T-cell (primary cell): ENCODE measurements at places on chromosomes 3 and 15.

DNA sequence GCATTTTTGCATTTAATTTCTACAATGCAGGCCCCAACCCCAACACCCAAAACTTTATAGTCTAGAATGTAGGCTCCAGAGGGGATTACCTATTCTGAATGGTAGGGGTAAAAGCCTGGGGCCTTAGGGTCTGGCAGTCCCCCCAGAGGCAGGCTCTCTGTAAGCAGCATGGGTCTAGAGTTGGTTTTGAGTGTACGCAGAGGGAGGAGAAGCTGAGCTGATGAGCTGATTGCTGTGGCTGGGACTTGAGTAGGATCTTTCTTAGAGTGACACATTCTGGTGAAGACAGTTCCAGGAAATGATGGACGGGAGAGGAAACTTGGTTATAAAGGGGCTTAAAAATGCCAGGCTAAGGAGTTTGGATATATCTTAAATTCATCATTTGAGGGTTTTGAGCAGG, 2.1 kb downstream of the LPP start:
- H3K4me1 ChIP-seq: peaks cover 38% of the 10 kb centered on the region
- DNase-seq: no peak
- no peak overlapping the region for H3K4me3 ChIP-seq
- no peak overlapping the region for H3K27ac ChIP-seq
- H3K36me3 ChIP-seq: no peaks in the 10 kb centered on the region

DNA sequence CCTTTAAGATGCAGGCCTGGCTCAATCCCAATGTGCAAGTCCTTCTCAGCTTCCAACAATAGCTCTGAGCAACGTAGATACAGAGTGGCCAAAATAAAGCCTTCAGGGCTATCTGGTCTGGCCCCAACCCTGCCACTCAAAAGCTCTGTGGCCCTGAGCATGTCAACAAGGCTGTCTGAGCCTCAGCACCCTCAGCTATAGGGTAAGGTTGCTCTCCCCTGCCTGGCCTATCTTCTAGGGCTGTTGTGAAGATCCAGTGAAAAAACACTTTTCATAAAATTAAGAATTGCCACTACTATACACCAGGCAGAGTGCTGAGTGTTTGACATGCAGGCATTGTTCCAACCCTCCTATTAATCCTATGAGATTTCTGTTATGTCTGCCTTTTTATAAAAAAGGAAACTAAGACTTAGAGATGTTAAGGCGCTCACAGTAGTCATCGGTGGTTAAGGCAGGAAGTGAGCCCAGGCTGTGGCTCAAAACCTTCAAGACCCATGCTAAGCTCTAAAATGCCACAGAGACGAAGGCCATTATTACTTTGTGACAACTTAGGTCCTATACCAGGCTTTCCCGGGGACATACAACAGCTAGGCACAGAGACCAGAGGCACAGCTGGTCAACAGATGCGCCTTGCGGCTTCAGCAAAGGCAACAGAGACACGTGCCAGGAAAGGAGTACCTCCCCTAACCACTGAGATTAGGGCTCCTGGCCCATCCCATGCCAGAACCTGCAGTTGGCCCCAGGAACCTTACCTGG, 5.1 kb downstream of the POLG start:
- no peak for DNase-seq
- no peaks in the 10 kb centered on the region for H3K27me3 ChIP-seq
- H3K4me3 ChIP-seq: peak overlapping the region; percentile 35
- peaks cover 36% of the 10 kb centered on the region for H3K36me3 ChIP-seq
- peaks cover 61% of the 10 kb centered on the region for H3K4me1 ChIP-seq
- peak overlapping the region; percentile 40 for H3K27ac ChIP-seq

GRCh38 chr15:98746375-98747155, 98.2 kb downstream of the IGF1R start:
- no peak overlapping the region for H3K4me3 ChIP-seq
- no peak for DNase-seq
- peaks cover 10% of the 10 kb centered on the region for H3K4me1 ChIP-seq

DNA sequence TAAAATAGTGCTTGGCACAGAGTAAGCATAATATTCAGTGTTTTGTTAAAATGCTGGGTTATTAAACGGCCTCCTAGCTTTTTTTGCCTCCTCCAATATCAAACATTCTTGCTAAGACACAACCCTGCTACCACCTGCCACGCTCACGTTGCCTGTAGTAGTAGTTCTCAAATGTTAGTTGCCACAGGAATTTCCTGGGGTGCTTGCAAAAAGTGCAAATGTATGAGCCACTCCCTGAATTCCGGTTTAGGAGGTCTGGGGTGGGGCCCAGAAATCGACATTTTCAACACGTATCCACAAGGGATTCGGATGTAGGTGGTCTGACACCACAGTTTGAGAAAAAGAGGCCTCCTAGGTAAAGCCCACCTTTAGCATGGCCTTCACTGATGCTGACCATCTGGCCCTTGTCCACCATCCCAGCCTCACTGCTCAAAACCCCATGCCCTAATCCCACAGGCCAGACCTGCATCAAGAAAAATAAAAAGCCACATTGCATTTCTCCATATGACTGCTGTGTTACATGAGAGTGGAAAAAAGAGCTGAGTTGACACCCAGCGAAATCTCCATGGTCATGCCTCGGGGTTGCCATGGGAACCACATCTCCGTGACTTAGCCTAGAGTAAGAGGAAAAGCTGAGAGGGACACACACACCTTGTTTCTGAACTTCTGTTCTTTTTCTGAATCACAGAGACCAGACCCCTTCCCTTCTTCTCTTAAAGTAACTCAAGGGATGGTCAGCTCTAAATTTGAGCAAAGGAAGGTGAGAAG, 116.4 kb upstream of the HES1 start:
- peaks cover under 1% of the 10 kb centered on the region for H3K4me1 ChIP-seq
- no peaks in the 10 kb centered on the region for H3K27me3 ChIP-seq
- no peak overlapping the region for H3K4me3 ChIP-seq
- DNase-seq: no peak
- no peaks in the 10 kb centered on the region for H3K36me3 ChIP-seq

- no peak for DNase-seq
- peaks cover 11% of the 10 kb centered on the region for H3K4me1 ChIP-seq
- peaks cover 6% of the 10 kb centered on the region for H3K27me3 ChIP-seq
- no peaks in the 10 kb centered on the region for H3K36me3 ChIP-seq
Observed at GRCh38 chr3:45065373-45065720, 39.2 kb downstream of the CLEC3B start.

DNA sequence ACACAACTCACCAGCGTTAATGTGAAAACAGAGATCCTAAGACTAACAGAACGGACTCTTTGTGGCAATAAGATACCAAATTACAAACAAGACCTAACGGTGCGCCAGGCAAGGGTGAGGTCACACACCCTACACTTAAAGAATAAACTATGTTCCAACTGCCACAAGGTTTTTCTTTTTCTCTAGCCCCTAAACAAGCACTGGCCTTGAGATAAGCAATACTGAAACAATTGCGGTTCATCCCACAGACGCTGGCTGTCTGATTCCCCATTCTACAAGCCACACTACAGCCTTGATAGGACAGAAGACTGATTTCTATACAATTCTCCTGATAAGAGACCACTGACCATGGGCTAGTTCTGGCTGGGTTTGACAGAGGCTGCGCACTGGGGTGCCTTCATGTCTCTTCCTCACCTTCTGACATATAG, 20.5 kb upstream of the LIMD1 start:
- no peak for DNase-seq
- no peak overlapping the region for H3K27ac ChIP-seq

- no peaks in the 10 kb centered on the region for H3K27me3 ChIP-seq
- H3K4me3 ChIP-seq: no peak overlapping the region
- H3K36me3 ChIP-seq: no peaks in the 10 kb centered on the region
- no peak overlapping the region for H3K27ac ChIP-seq
- no peaks in the 10 kb centered on the region for H3K4me1 ChIP-seq
Observed at GRCh38 chr3:31043184-31043819, 148.8 kb upstream of the GADL1 start.

DNA sequence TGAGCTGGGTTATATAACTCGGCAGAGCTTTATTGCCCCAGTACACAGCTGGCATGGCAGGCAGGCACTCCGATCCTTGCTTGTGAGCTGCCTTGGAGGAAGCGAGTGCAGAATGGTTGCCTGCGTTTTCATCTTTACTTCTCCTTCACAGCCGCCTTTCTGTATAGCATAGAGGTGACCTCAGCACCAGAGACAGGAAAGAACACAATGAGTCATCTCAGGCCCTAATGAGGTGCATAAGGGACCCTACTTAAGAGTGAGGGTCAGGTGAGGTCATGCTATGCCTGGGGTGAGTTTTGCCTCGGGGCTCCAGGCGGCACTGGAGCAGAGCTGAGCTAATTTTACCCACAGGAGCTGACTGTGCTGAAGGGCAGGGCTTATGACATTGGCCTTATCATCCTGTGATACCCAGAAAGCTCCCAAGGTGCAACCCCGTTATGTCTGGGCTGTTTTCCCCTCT, 43.5 kb downstream of the LPP start:
- H3K4me3 ChIP-seq: no peak overlapping the region
- H3K27me3 ChIP-seq: no peaks in the 10 kb centered on the region
- H3K36me3 ChIP-seq: no peaks in the 10 kb centered on the region

DNA sequence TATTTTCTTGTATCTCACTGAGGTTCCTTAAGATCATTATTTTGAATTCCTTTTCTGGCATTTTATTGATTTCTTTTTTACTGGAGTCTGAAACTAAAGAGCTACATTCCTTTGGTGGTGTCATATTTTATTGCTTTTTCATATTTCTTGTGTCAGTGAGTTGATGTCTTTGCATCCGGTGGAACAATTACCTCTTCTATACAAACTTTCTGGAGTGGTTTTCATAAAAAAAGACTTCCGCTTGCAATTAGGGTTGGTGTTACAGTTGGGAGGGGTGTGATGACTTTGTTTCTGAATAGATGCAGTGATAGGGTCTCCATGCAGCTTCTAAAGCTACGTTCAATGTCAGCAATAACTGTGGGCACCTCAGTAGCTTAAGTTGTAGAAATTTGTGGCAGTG, 181.7 kb downstream of the LPP start:
- no peak overlapping the region for H3K4me3 ChIP-seq
- no peak overlapping the region for H3K27ac ChIP-seq
- DNase-seq: no peak
- H3K36me3 ChIP-seq: no peaks in the 10 kb centered on the region
- peaks cover 7% of the 10 kb centered on the region for H3K4me1 ChIP-seq

GRCh38 chr3:141690431-141691072, 47.5 kb upstream of the RNF7 start:
- no peak overlapping the region for H3K27ac ChIP-seq
- H3K4me3 ChIP-seq: no peak overlapping the region
- H3K36me3 ChIP-seq: no peaks in the 10 kb centered on the region
- no peaks in the 10 kb centered on the region for H3K27me3 ChIP-seq
- H3K4me1 ChIP-seq: peaks cover 6% of the 10 kb centered on the region
- DNase-seq: no peak

- DNase-seq: no peak
- no peak overlapping the region for H3K27ac ChIP-seq
- no peaks in the 10 kb centered on the region for H3K27me3 ChIP-seq
- H3K4me3 ChIP-seq: peak overlapping the region; percentile 80
Observed at GRCh38 chr3:50319894-50320625, 2.5 kb downstream of the HYAL2 start.
